ENCODE measurements at places on chromosomes 11 and 22.

- DNase-seq: no peak
These were observed 28.0 kb downstream of the SLN start for GRCh38 chr11:107683807-107684206.

DNA sequence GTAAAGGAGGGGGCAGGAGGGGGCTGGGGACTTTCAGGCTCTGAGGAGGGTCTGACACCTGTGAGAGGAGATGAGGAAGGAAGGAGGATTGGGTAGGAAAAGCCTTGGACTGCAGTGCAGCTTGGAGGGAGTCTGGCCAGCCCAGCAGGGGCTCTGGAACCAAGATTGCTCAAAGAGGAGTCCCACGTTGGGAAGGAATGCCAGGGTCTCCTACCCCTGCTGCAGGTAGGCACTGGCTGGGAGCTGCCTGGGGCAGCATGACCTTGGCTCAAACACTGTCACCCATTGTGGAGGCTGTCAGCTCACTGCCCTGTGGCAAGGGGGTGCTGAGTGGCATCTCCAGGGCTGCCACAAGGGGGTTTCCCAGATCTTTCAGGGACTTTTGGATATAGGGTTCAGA, 94.5 kb downstream of the RPS6KA4 start:
- DNase-seq: no peak

GRCh38 chr11:985406-985805, 51.1 kb downstream of the MUC6 start:
- no peak for DNase-seq

DNA sequence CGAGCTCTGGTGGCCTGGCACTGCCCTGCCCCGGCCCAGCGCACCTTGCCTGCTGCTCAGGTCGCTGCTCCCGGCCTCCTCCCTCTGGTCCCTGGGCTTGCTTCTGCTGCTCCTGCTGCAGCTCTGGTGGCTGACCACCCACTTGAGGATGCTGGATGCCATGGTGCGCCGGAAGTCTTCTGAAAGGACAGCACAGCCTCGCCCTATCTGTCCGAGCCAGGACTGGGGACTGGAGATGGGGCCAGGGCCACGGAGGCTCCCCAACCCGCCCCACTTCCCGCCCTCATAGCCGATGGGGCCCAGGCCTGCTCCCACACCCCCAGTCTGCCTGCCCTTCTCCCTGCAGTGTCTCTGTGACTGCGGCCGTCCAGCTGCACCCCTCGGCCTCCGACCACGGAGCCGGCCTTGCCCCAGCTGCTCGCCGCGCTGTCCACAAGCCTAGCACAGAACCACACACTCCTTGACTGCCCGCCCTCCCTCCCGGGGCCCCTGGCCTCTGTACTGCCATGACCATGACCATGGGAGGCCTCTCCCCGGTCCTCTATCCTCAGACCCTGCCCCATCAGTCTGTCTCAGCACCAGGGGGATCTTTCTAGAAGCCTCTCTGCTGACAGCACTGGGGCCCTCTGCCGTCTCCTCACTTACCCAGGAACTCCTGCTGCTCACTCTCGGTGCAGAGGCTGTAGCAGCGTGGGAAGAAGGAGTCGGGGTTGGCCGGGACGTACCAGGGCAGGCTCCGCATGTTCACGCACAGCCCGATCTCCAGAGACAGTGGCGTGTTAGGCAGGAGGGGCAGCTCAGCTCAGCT, 12.7 kb downstream of the TTLL8 start:
- no peak for DNase-seq

- no peak for DNase-seq
These were observed 213.6 kb upstream of the ZBED5 start for GRCh38 chr11:11071486-11071885.

GRCh38 chr11:37141707-37142106, 543.7 kb upstream of the RAG2 start:
- DNase-seq: peak; percentile 6

- DNase-seq: no peak
These were observed 24.0 kb downstream of the TPST2 start for GRCh38 chr22:26565889-26566288.

DNA sequence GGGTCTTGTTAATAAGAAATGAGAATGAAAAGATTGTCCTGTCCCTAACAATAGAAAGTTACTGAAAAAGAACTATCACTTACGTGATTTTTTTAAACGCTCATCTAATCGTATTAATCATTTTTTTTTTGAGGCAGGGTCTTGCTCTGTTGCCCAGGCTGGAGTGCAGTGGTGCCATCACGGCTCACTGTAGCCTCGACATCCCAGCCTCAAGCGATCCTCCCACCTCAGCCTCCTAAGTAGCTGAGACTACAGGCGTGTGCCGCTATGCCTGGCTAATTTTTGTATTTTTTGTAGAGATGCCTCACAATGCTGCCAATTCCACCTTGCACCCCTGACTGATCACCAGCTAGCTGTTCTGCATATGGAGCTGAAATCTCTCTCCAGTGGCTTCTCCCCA, 15.7 kb downstream of the PDGFB start:
- DNase-seq: no peak

DNA sequence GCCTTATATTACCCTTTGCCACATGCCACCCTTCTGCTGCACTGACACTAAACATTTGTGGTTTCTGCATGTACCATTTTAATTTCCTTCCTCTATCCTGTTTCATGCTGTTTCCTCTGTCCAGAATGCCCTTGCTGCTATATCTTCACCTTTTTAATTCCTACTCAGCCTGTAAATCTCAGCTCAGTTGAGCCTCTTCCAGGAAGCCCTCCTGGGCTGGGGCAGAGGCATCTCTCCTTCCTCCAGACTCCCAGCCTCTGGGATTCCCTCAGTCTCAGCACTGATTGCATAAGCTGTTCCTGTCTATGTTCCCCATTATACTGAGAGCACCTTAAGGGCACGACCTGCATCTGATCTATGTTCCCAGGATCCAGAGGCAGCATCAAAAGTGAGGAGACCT, 98.7 kb downstream of the RNF169 start:
- no peak for DNase-seq

- no peak for DNase-seq
These were observed 24.5 kb downstream of the MAPK1 start for GRCh38 chr22:21842946-21843345.

GRCh38 chr22:43304831-43305590, 38.2 kb downstream of the SCUBE1 start:
- no peak for DNase-seq

DNA sequence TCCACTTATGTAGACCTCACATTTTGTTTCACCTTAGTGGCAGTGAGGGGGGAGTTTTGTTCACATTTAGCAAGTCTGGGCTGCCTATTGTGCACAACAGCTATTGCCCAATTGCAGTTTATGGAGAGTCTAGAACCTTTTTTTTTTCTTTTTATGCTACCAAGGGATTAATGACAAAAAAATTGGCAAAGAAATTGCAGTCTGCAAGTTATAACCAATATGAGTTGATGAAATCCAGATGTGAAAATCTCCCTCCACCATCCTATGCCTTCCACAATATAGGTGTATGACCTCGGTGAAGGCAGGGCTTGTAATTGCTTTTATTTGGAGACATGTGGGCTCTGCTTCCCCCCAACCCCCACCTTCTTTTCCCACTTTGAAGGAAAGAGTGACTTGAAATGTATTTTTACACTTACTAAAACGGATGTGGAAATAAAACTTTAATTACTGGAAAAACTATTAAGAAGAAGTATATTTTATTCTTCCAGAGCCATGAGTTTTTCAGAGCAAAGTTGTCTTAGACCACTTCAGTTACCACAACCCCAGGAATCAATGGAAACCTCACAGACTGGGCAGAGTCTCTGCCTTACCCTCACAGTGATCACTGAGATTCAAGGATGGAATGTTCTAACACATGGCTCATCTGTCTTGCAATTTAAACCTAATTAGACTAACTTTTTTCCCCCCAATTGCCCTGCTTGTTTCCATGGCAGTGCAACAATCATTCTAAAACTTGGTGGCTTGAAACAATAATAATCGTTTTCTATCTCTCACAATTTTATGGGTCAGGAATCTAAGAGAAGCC, 120.8 kb upstream of the SLC5A12 start:
- no peak for DNase-seq

- DNase-seq: no peak
These were observed 43.9 kb downstream of the GAB2 start for GRCh38 chr11:78373689-78374088.

GRCh38 chr22:44850946-44851345, 98.6 kb downstream of the ARHGAP8 start:
- no peak for DNase-seq

- DNase-seq: no peak
These were observed 75.1 kb upstream of the LUZP2 start for GRCh38 chr11:24421766-24422165.

GRCh38 chr11:126485986-126486635, 130.6 kb downstream of the ST3GAL4 start:
- no peak for DNase-seq

- DNase-seq: no peak
These were observed 510.2 kb downstream of the METTL15 start for GRCh38 chr11:28618416-28618815.

DNA sequence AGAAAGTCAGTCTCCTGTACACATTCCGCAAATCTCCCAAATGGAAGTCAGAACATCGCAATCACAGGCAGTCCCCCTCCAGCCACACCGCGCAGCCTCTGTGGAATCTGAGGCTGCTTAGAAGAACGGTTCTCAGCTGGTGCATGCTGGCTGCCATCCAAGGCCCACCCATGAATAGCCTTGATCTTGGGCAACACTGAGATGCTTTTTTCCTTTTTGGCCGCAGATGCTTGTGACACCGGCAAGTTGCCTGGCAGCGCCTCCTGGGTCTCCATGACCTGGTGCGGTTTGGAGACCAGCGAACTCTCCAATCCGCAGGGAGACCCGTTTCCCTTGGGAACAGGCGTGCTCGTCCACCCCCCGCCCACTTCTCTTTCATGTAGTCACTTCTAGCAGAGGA, 26.3 kb upstream of the PHF21B start:
- no peak for DNase-seq

- DNase-seq: no peak
These were observed 6.4 kb upstream of the ATG16L2 start for GRCh38 chr11:72807792-72808191.

DNA sequence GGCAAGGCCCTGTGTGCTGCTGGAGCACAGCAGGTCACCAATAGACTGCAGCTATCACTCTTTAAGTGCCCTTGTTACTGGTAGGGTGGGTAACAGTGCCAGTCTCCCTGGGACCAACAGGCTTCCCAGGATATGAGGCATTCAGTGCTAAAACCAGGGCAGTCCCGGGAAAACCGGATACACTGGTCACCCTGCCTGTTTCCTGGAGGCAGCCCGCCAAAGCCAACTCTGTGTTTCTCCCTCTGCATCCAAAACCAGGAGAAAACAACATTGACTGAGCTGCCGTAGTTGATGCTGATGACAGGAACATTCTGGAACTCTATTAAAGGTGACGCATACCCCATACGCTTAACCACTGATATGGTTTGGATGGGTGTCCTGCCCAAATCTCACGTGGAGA, 149.1 kb downstream of the SHANK2 start:
- DNase-seq: no peak

- peak; percentile 34 for DNase-seq
These were observed 7.8 kb upstream of the NFAM1 start for GRCh38 chr22:42439821-42440674.

- DNase-seq: no peak
These were observed 30.6 kb downstream of the RRP7A start for GRCh38 chr22:42489000-42489399.

DNA sequence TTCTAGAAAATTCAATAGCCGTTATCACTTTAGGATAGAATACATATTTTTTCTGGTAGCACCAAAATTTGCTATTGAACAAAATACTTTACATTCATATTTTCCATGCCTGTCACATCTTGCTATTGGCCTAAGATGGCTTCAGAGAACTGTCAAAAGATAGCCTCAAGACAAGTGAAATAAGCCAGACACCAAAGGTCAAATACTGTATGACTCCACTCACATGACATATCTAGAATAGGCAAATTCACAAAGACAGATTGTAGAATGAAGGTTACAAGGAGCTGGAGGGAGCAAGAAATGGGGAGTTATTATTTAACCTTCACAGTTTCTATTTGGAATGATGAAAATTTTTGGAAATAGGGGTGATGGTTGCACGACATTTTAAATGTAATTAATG, 223.7 kb upstream of the ZC3H12C start:
- DNase-seq: no peak

DNA sequence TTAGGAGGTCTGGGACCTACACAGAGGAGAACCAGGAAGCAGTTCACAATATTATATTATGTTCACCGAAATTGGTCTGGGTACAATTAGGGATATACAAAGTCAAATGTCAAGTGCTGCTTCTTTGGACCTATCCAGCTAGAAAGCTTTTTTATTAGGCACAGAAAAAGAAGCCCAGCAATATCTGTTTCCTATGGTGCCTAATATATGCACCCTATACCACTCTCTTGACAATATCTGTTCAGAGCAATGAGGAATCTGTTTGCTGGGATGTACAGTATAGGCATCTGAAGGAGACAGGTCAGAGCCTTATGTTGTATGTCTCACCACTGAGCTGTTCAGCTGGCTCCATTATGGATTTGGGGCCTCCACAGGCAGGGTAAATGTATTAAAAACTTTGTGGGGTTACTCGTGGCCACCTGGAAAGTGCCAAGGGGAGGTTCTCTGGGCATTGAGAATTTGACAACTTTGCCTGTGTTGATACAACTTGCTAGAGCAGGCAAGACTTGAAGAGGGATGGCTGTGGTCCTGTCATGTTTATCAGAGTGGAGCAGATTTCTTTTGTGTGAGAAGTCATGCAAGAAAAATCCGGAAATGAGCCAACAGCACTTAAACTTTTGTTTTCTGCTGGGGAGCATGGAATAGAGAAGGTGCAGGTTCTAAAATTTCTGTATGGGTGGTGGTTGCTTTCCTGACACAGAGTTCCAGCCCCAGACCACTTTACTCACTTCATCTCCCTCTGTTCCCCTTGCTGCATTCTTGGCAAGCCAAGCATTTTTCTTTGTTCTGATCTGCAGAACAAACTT, 10.1 kb downstream of the STIM1 start:
- no peak for DNase-seq

DNA sequence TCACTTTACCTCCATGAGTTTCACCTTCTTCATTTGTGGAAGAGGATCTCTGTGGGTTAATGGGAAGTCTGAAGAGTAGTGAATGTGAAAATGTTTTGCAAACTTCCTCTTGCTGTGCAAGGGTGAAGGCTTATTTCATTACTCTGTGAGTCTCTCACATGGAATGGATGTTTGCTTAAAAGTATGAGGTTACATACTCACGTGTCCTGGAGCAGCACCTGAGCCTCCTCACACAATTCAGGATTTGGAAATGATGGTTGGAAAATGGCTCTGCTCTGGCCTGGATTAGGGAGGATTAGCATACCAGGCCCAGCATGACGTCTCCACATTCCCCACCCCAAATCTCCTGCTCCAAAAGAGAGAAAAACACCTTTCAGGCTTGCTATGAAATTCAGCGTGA, 4.8 kb downstream of the GRAMD1B start:
- no peak for DNase-seq

Data from Calu3 (cell line).